Stimulated activated CD8-positive, alpha-beta memory T cell treated with anti-CD3 and anti-CD28 coated beads, Interleukin-7, amount 100 ng/mL, for 1 hour (primary cell): ENCODE measurements at places on chromosomes 16 and 17.

- no peak for DNase-seq
These were observed 36.5 kb upstream of the DHRS7B start for GRCh38 chr17:21089933-21090901.

DNA sequence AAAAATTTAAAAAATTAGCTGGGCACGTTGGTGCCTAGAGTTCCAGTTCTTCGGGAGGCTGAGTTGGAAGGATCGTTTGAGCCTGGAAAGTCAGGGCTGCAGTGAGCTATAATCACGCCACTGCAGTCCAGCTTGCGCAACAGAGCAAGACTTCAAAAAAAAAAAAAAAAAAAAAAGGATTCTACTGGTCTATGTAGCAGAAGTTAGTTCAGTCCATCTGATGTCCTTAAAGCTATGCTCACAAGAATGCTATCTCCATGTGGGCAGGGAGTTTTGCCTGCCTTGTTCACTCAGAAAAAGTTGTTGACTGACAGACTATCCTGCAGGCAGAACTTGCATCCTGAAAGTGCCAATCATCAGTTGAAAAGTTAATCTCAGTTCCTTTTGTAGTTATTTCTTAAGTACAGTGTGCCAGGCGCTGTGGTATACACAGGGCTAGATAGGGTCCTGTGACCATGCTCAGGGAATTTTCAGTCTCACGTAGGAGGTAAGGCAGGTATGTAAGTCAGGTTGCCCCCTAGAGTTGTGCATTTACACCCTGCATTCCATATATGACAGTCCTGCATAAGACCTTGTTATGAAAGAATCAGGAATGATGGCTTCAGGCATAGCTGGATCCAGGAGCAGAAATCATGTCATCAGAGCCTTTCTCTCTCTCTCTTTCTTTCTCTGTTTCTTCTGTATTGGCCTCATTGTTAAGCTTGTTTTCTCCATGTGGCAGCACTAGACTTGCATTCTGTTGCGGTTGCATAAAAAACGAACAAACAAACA lies 7.6 kb downstream of the SYT17 start:
- no peak for DNase-seq

DNA sequence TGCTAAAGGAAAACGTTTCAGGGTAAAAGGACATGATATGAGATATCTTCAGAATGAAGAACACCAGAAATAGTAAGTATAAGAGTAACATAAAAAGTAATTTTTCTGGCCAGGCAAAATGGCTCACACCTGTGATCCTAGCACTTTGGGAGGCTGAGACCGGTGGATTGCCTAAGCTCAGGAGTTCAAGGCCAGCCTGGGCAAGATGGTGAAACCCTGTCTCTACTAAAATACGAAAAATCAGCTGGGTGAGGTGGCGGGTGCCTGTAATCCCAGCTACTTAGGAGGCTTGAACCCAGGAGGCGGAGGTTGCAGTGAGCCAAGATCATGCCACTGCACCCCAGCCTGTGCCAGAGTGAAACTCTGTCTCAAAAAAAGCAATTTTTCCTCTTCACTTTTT lies 56.6 kb upstream of the NFAT5 start:
- DNase-seq: no peak

DNA sequence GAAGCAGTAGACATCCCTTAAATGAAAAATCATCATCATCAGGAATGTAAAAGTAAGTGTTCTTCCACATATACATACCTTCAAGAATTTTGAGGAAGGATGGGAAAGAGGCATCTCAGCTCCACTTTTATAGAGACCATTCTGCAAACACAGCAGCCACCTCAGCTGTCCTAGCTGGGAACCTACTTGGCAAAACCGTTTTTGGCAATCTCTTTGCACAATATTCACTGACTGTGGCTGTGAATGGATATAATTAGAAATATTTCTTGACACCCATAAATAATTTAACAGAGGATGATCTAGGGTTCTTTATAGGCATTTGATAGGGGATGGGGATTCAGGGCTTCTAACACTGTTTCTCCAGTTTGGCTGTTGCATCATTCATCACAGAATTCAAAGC lies at the start of gene MYH4:
Gene MYH4 (minus strand): TSS at position 101 of the 400 bp plus-strand sequence. CDS start 2,814 bp downstream, outside the sequence.
- no peak for DNase-seq

DNA sequence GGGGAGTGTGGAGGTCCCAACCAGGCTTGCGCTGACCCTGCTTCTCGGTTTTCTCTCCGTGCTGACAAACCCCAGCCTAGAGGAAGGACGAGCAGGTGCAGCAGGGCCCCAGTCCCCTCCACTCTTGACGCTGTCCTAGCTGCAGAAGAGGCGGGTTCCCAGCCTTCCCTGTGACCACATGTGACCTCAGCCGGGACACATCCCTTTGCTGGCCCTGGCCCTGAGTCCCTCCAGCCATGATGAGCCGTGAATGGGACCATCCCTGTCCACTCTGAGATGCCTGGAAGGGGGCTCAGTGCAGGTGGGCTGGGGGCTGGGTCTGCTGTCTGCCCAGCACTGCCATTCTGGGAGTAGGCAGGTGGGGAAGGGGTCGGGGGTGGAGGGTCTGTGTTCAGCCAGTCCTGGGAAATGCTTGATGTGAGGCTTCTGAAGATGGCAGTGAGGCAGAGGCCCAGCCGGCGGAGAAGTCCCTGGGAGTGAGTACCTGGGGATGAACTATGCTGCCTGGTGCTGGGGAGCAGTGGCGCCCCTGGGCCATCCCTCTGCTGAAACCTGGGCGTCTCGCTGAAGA lies 1.9 kb upstream of the TUBB3 start:
- no peak for DNase-seq

GRCh38 chr16:52408191-52408845 lies 138.6 kb downstream of the TOX3 start:
- DNase-seq: no peak

- no peak for DNase-seq
These were observed 66.6 kb upstream of the CHMP6 start for GRCh38 chr17:80924807-80925610.

- no peak for DNase-seq
These were observed 129.6 kb downstream of the CPPED1 start for GRCh38 chr16:12674071-12674470.

DNA sequence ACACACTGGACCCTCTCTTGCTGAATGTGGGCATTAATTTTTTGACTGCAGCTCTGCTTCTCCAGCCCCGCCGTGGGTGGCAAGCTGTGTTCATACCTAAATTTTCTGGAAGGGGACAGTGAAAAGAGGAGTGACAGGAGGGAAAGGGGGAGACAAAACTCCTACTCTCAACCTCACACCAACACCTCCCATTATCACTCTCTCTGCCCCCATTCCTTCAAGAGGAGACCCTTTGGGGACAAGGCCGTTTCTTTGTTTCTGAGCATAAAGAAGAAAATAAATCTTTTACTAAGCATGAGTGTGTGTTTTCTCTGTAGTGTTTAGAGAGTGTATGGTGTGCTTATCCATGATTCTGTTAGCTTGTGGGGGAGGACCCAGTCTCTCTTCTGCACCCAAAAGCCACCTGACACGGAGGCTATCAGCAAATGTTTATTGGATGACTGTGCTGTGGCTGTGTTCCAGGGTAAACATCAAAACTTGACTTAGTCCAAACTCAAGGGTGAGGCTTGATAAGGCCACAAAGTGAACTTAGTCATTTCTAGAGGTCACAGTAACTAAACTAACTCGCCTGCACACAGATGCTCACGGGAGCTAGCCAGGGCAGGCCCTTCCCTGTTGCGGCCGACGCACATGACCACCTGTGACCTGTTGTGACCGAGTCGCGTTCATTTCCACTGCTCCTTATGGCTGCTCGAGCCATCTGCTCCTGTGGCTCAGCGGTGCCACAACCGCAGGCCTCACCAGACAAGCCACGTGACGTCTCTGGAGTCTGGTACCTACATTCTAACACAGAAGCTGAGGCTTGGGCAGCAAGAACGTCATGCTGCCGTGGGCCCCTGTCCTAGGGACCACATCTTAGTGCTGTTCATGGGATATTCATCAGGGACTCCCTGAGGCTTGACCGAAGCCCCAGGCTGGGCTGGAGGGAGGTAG lies 9.8 kb upstream of the MED11 start:
- DNase-seq: no peak

DNA sequence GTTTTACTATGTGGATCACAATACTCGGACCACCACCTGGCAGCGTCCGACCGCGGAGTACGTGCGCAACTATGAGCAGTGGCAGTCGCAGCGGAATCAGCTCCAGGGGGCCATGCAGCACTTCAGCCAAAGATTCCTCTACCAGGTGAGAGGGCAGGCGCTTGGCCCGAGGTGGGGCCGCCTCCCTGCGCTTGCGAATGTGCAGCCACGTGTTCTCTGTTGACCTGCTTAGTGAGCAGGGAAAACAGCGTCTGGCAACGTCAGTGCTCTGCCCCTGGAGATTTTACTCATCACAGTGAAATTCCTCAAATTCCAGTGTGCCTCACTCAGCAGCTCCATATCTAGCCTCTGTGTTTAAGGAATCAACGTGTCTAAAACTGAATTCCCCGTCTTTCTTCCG lies 33.4 kb upstream of the CLEC18A start:
- DNase-seq: no peak

DNA sequence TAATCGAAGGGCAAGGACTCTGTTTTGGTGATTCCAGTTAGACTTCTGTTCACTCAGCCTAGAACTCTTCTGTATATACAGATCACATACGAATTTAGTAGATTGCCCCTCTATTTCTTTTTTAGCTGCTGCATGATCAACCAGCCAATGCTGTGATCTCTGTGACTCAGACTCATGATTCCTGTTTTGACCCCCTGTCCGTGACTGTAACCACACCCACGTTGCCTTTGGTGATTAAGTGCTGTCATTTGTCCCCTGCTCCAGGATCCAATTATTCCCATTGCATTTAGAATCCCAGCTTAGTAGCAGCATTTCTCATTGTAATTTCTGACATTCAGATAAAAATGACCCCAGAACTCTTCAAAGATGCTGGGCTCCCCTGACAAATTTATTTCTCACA lies 545.7 kb downstream of the NPIPA7 start:
- no peak for DNase-seq

DNA sequence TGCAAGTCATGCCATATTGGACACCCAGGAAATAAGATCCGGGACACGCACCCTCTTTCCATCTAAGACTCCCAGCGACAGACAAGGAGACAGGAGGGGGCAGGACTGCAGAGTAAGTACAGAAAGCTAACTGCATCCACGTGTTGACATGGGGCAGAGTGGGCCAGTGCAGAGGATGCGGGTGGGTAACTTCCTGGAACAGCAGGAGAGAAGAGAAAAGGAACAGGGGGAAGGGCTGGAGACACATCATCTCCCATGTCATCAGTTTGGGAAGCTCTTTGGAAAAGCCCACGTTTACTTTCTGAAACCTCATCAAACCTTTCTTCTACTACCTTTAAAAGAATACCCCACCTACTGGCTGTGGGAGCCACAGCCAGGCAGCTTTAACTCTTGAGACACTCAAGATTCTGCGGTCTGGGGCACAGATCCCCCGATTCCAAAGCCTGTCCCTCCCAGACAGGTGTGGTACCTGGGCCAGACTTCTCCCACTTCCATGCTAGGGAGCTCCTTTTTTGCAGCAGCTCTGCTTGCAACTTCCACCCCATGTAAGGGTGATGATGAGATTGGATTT lies 273.5 kb upstream of the RPL38 start:
- no peak for DNase-seq

- DNase-seq: no peak
These were observed 1.5 kb upstream of the PRR29 start for GRCh38 chr17:63996430-63997182.

DNA sequence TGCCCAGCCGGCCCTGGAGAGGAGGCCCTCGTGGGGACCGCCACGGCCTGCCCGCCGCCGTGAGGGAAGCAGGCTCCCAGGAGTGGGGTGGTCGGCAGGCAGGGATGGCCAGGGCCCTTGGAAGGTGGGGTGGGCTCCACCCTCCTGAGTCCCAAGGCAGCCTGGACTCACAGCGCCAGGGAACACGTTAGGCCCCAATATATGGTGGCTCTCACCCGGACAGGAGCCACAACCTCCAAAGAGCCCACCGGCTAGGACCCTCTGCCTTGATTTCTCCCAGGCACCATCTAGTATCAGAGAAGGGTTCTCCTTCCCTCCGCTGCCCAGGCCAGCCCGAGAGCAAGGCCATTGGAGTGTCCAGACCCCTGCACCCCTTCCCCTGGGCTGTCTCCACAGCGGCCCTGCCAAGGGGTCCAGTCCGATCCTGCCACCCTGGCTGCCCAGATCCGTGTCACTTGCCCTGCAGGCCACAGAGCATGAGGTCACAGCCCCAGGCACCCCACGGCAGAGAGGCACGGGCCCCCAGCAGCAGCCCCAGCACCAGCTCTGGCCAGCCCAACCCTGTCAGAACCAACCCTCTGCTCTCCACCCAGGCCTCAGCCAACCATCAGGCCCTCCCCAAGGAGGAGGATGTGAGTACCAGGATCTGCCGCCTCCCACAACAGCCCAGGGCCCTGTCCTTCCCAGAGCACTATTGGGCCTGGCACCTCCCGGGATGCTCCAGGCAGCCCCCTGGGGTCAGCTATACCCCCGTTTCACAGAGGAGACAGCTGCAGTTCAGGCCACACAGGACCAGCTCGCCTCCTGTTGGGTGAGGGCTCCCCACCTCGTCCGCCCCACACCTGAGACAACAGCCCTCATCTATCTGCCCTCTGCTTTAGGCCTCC lies 1.1 kb upstream of the AXIN1 start:
- no peak for DNase-seq

- no peak for DNase-seq
These were observed 365.3 kb upstream of the ZFHX3 start for GRCh38 chr16:73413091-73413829.

DNA sequence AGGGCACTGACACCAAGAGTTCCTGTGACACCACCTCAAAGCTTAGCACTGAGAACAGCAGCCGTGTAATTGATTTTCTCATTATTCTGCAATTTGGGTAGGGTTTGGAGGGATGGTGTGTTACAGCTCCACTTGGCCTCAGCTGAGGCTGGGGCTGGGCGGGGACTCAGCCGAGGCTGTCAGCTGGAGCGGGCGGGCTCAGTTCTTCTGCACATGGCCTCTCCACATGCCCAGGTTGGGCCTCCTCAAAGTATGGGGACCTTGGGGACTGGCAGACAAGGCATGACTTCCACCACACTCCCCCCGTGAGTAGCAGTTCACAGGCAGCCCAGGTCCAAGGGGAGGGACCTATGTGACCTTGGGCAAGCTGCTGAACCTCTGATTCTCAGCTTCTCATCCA lies 171.5 kb downstream of the IRF8 start:
- no peak for DNase-seq

GRCh38 chr16:23700509-23700908 lies 12.5 kb downstream of the ERN2 start:
- DNase-seq: no peak

DNA sequence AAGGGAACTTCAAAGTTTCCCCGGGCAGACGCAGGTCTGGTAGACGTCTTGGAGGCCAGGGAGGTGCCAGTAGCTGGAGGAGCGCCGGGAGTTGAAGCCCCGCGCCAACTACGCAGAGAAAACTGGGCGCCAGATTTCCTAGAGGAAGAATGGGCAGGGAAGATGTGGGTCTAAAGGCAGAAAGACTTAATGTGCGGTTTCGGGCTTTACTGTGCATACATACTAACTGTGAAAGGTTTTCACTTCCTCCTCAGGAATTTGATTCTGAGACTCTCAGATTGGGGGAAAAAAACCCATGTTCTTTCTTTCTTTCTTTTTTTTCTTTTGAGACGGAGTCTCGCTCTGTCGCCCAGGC lies 331 bp upstream of the ZNF287 start:
- DNase-seq: no peak

- no peak for DNase-seq
These were observed 45.8 kb downstream of the TENT4B start for GRCh38 chr16:50198802-50199403.

GRCh38 chr16:4994719-4995434 lies 36.7 kb downstream of the SEC14L5 start:
- no peak for DNase-seq

GRCh38 chr16:16071631-16072244 lies 122.3 kb downstream of the ABCC1 start:
- DNase-seq: no peak
